Esophagus mucosa (tissue), 1 donor: ENCODE measurements at places on chromosomes 3 and 15. TPM values are rescaled to one million over a fixed set of nuclear protein-coding genes. Genes with fewer than 3 reads are reported as not detected.

GRCh38 chr3:183064475-183064874, 34.8 kb downstream of the MCCC1 start:
- ATAC-seq = no peak

DNA sequence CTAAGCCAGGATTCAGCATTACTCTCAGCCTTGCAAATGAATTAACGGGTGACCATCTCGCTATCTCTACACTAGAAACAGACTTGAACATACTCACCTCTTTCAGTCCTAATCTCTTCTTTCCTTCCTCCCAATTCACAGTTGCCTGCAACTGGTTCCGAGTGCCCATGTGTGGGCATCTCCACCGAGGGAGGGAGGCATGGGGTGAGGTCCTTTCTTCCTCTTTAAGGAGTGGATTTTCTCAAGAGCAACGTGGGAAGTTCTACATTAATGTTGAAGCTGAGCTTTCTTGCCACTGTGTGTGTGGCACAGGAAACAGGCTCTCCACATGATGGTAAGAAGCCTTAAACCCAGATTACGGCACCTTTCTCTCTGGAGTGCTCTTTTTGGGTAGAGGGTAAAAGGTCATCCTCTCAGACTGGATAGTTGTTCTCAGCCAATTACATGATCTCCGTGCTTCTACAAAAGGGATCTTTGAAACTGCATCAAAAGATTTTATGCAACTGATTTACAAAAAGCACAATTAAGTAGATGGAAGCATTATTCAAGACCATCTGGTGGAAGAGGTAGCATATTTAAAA, 286.8 kb upstream of the NR2F2 start:
- ATAC-seq = no peak

DNA sequence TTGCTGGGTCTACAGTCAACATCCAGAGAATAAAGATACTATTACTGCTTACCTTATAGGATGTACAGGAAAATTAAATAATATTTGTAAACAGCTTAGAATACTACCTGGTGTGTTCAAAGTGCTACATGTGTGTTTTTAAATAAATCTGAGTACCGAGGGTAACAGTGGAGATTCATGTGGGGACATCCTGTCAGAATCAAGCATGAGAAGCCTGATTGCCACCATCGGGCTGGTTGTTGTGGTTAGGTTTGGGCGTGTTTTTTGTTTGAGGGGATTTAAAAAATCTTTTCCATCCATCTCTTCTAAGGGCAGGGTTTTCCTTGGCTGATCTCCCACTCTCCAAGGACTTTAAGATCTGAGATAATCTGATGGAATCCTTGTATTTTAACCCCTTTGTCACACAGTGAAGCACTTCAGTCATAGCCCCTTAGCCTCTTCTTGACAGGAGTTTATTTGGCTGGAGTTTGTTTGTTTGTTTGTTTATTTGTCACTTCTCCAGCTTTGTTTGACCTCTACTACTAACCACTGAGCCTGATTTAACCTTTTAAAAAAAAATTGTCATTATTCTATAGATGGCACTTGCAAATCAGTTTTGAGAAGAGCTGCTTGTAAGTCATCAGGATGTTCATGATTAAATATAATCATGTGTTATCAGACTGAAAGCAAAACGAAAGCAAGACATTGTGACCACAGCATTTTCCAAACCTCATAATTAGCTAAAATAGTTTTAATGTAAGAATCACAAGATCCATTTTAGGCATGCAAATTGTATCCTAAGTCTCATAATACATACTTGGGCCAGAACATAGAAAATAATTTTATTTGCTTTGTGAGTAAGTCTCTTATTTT, 72.8 kb upstream of the RARB start:
- no peak for ATAC-seq

- ATAC-seq = no peak
Observed at GRCh38 chr3:138033202-138033691, 23.3 kb downstream of the CLDN18 start.

Gene KIF7
- total RNA-seq = 0.60 TPM

DNA sequence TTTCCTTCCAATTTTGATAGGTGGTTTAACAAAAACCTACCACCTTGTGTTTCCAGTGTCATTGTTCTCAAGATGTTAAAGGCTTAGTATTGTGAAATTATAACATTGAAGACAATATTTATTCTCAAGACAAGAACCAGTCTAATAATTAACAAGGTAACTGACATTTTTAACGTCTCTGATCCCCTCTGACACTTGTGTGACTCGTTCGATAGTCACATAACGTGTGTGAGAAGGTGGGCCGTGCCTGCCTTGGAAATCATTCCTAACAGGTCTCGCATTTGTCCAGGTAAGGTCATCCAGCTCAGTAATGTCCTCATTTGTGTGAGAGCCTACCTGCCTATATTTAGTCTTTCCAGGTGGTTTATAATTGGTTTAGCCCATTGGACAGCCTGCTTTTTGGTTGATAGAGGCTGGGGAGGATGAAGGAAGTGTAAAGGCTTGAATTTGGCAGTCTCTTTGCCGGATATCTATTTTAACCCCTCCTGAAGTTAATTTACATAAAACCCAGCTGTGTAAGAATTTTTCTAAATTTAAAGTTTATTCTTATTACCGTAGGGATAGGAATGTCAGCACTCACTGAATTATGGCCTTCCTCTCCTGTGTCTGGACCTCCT, 94.4 kb downstream of the AKAP13 start:
- ATAC-seq = no peak

- no peak for ATAC-seq
Observed at GRCh38 chr3:108292905-108293328, 3.4 kb upstream of the HHLA2 start.

Gene TUSC2
- 12.2 TPM for total RNA-seq

Gene ITGA11
- 0.48 TPM for total RNA-seq

GRCh38 chr3:43194069-43194468, 88.2 kb upstream of the POMGNT2 start:
- no peak for ATAC-seq

- ATAC-seq = no peak
Observed at GRCh38 chr15:59406446-59406845, 31.5 kb upstream of the FAM81A start.

Gene PARP3
- total RNA-seq = 5.7 TPM

DNA sequence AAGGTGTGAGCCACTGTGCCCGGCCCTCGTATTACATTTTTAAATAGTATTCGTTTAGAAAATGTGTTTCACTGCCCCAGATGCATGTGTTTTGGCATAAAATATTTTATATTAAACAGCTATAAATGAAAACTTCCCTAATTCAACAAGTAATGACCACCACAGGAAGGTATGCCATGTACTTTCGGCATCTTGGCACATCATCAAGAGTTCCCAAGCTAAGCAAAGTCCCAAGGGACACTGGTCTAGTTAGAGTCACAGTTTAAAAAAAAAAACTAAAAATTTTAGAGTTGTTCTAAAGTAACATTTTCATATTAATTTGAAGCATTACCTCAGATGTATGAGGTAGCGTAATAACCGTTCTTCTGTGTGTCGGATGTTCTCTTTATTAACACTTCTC, 15.6 kb upstream of the ARPP19 start:
- ATAC-seq = no peak

Gene SPTSSB
- 3.2 TPM for total RNA-seq

DNA sequence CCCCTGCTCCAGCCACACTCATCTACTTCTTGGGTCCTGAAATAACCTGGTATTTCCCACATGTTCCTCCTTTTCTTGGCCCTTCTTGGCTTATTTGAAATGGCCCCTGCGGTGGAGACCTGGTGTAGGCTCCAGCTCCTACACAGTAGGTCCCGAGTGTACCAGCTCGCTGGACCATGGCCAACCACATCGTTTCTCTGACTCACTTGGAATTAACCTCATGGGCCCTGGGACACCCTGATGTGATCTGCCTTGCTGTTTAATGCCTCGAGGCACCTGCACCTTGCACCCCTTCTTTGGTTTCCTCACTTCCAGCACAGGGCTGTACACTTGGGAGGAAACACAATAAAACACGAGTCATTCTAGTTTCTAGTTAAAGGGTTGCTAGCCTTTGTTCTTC, 60.3 kb downstream of the FEM1B start:
- no peak for ATAC-seq

Gene FOXB1
- not detected for total RNA-seq

Gene MYLK
- 16.6 TPM for total RNA-seq

DNA sequence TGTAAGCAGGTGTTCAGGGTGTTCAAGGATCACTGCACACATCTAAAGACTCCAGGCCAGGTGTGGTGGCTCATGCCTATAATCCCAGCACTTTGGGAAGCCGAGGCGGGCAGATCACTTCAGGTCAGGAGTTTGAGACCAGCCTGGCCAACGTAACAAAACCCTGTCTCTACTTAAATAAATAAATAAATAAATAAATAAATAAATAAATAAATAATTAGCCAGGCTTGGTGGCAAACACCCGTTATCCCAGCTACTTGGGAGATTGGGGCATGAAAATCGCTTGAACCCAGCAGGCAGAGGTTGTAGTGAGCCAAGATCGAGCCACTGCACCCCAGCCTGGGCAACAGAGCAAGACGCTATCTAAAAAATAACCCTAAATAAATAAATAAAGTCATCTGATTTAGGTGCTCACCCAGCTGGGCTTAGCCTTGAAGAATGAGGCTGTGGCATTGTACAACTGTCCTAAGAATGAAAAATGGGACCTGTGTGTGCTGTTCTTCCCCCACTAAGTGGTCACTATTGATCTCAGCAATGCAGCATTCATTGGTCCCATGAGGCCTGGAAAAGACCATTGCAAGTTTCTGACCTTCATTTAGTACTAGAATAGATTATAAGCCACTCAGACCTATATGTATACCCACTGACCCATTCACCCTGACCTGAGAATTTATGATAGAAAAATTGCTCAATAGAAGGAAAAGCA, 82.8 kb upstream of the ABHD17C start:
- no peak for ATAC-seq

Gene KCNMB3
- total RNA-seq = 0.68 TPM
